NCI-H446 (cell line): ENCODE measurements at places on chromosomes 3 and 15.

- no peak for DNase-seq
Observed at GRCh38 chr15:62653122-62653521, 389.4 kb upstream of the TPM1 start.

DNA sequence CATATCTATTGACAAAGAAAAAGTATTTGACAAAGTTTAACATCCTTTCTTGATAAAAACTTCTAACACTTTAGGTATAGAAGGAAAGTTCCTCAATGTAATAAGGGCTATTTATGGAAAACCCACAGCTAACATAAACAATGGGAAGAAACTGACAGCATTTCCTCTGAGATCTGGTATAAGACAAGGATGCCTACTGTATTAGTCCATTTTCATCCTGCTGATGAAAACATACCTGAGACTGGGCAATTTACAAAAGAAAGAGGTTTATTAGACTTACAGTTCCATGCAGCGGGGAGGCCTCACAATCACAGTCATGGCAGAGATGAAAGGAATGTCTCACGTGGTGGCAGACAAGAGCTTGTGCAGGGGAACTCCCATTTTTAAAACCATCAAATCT is 17.8 kb upstream of the CLDN1 start:
- no peak for DNase-seq

DNA sequence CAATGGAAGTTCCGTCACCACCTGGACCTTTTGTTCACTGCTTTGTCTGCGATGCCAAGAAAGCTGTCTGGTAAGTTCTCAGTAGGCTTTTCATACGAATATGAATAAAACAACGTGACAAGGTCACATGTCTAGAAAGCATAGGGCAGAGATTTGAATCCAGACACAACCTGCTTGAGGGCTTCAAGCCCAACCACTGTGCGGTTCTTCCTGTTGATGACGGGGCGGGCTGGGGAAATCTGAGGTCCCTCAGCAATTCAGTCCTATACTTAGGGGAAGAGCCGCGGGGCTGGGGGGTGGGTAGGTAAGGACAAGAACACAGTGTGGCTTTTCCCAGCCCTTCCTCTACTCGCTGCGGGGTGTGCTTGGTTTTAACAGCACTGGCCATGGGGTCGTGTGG is 32.4 kb upstream of the SMAD3 start:
- no peak for DNase-seq

GRCh38 chr3:17752436-17752835 is 10.0 kb upstream of the TBC1D5 start:
- no peak for DNase-seq

- DNase-seq = no peak
Observed at GRCh38 chr3:185470323-185470722, 28.5 kb downstream of the TMEM41A start.

DNA sequence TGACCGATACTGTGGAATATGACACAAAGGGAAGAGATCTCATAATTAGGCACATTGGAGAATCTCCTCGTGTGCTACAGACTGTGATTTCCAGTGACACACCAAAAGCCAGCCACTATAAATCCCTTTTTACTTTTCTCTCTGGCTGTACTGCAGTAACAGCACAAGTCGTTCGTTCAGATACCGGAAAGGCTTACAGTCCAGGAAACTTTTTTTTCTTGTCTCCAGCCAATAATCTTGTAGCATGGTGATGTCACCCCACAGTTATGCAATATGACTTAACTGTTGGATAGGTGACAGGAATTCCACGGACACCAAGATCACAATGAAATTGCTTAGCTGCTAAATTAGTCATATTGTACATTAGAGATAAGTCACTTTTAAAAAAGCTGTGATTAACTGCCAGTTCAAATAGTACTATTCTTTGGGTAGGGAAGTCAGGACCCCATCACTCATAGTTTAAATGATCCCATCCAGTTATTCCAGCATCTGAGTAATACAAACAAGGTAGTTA is 36.3 kb upstream of the TSC22D2 start:
- DNase-seq = peak; percentile 85

- no peak for DNase-seq
Observed at GRCh38 chr15:27674826-27675225, 424.3 kb downstream of the OCA2 start.

- DNase-seq = no peak
Observed at GRCh38 chr3:81763001-81763400, 1.6 kb upstream of the GBE1 start.

- DNase-seq = no peak
Observed at GRCh38 chr3:46709721-46710120, 7.9 kb downstream of the PRSS50 start.

- no peak for DNase-seq
Observed at GRCh38 chr15:68389936-68390817, 41.8 kb downstream of the ITGA11 start.

GRCh38 chr15:44298878-44299277 is 10.4 kb downstream of the GOLM2 start:
- DNase-seq = no peak

GRCh38 chr3:66480666-66481065 is 20.2 kb downstream of the LRIG1 start:
- DNase-seq = no peak

- DNase-seq = peak; percentile 56
Observed at GRCh38 chr3:140031170-140031569, 96.2 kb downstream of the CLSTN2 start.
